ENCODE measurements at places on chromosomes 16 and 17.
A peak's percentile ranks its signal among the peaks of the same experiment; 100 is the strongest.

DNA sequence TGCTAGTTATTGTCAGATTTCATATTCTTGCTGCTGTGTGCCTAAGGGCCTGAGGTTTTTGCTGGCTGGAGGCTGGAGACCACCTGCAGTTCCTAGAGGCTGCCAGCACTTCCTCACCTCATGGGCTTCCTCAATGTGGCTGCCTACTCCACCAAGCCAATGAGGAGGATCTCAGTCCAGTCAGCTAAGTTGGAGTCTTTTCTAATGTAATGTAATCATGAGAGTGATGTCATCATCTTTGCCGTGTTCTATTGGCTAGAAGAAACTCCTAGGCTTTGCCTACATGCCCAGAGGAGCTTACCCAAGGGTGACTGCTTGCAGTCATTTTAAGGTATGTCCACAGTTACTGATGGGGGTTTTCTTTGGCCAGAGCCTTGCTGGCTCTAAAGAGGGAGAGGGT, 53.0 kb downstream of the SOCS3 start:
- DNase-seq: no peak

DNA sequence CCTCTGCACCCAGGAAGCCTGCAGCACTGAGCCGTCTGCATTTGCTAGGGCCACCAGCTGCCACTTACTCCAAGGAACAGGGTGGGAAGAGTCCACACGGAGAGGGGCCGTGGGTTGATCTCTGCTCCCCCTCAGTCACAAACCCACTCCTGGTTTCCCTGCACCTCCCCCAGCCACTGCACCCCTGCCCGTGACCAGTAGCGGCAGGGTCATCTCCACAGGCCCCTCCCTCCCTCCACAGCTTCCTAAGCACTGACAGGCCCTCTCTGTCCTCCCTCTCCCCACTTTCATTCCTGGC, 75.2 kb downstream of the RBFOX3 start:
- no peak for DNase-seq

DNA sequence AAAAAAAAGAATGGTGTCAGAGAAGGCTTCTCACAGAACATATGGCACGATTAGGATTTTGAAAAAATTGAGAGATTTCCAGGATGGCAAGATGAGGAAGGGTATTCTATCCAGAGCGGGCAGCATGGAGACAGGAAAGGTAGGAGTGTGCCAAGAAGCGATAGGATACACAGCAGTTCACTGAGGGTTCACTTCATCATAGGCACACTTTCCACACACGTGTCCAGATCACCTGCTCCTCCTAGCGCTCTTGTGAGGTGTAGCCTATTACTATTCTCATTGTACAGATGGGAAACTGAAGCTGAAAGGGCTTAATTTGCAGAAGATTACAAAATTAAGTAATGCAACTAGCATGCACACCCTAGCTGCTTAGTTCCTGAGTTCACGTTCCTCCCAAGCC, 6.2 kb upstream of the ELAC2 start:
- no peak for DNase-seq

DNA sequence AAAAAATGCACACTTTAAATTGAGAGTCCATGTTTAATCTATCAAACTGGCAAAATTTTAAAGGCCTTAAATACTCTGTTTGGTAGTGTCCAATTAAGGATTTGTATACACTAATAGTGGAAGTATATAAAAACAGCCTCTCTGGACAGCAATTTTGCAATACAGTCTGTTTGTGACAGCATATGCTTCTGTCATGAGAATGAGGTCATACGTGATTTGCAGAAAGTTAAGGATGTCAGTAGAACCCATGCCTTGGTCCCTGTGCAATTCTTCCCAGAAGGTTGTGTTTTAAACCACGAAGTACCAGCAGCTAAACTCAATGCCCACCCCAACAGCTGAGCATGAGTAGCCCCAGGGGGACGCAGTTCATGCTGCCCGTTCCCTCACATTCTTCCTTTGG, 78.4 kb downstream of the AIPL1 start:
- DNase-seq: no peak

DNA sequence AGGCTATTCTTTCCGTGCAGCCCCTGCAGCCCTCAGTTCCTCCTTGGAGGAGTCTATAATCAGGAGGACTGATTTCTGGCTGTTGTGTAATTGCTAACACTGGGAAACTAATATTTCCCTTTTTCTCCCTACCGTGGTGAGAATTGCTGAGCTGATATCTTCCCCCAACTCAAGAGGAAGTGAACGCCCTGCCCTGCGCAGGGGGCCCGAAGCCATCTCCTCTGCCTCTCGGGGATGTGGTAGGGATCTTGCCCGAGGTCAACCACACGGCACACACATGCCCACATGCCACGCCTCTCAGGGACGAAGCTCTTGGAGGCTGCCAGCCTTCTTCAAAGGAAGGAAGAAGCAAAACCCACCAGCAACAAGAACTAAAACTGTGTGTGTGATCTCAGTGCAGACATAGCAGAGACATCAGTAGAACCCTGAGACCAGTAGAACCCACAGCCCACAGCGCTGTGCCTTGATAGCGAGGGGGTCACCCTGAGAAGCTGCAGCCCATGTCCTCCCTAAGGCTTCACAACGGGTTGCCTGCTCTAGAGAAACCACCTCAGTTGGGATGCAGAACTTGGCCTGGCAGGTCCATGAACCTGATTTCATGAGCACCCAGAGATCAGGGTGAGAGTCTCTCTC, 8.9 kb upstream of the ULK2 start:
- no peak for DNase-seq

- peak; percentile 70 for DNase-seq
Measured at GRCh38 chr17:58755577-58756245, at the start of gene PPM1E. TSS of gene PPM1E (plus strand) at chr17:58755854.

GRCh38 chr16:86129541-86129940, 230.6 kb downstream of the IRF8 start:
- DNase-seq: no peak

GRCh38 chr17:48553826-48554225, 8.9 kb upstream of the HOXB2 start:
- no peak for DNase-seq

GRCh38 chr17:50593321-50593720, 32.8 kb downstream of the CACNA1G start:
- DNase-seq: no peak

DNA sequence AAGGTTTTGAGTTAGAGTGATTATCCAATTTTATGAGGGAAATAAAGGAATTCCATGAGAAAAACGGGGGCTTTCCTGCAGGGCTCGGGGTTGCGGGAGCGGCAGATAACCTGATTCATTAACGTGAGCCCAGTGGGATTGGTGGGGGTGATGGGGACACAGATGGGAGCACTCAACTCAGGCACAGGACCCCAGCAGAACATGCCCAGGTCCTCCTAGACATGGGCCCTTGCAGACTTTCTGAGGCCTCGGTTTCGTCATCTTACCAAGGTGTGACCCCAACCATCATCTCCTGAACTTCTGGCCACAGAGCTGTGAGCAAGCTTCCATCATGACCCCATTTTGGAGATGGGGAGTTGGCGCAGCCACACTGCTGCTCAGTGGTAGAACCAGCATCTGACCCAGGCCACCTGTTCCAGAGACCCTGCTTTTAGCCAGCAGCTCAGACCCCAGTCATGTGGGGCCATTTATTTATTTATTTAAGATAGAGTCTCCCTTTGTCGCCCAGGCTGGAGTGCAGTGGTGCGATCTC, 22.3 kb downstream of the CARHSP1 start:
- no peak for DNase-seq

DNA sequence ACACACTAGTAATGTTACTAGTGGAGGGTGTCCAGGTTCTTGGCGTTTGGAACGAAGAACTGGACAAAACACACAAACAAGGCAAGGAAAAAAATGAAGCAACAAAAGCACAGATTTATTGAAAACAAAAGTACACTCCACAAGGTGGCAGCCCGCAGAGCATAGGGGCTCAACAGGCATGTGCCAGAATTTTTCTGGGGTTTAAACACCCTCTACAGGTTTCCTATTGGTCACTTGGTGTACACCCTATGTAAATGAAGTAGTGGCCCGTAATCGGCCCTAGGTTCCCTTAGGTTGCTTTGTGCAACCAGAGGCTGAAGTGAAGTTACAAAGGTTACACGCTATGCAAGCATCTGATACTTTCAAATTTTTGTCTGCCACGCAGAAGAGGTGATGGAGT, 8.1 kb downstream of the OR2C1 start:
- peak; percentile 50 for DNase-seq

DNA sequence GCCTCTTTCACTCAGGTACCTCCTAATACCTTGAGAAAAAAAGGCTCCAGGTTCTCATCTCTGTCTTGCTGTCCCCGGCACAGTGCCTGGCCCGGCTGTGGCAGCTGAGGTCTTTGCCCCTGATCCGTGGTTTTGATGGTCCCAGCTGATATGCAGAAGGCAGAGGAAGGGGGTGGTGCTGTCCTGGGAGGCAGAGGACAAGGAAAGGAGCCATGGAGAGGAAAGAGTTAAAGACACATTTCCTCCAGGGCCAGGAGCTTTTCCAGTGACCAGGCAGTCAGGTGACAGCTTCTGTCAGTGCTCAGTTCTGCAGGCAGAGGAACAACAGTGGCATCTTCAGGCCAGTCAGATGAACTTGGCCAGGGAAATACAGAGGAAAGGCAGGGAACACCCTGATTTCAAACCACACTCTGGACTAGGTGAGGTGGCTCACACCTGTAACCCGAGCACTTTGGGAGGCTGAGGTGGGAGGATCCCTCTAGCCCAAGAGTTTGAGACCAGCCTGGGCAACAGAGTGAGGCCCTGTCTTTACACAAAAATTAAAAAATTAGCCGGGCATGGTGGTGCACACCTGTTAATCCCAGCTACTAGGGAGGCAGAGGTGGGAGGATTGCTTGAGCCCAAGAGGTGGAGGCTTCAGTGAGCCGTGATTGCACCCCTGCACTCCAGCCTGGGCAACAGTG, 3.3 kb upstream of the COG1 start:
- peak; percentile 11 for DNase-seq

DNA sequence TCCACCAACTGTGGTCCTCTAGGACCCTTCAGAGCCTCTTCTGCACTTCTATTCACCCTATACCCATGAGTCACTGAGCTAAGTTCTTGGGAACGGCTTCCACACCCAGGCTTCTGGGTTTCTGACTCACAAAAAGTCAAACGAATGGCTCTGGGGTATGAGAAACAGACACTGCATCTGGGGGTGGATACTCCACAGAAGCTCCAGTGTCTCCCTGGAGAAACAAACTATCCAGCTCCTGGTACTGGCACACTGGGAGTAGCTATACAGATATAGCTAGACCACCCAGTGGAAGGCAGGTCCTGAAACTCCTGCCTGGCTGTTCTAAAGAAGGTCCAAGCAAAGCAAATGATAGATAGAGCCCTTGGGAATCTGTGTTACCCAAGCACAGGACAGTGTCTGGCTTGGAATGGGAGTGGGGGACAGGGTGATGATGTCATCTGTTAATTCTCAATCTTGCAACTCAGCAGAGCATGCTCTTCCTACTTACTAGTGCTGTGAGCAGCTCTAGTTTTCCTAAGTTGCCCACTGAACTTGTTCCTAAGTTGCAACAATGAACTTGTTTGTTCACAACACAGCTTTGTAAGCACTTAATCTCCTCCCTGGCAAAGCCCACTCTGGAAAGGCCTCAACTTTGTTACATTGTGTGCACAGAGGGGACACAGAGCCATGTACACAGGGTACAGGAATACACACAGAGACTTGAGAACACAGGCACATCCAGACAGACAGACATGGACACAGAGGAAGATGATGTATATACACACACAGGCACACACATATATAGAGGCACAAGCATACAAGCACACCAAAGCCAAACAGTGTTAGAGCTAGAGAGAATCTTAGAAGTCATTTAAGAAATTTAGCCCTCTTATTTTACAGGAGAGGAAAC, 6.7 kb downstream of the MMP28 start:
- no peak for DNase-seq

- DNase-seq: no peak
Measured at GRCh38 chr17:82970818-82971590, 108.4 kb upstream of the METRNL start.
